ENCODE measurements at places on chromosomes 5 and 9.

GRCh38 chr9:102966999-102967398 is 28.1 kb upstream of the CYLC2 start:
- DNase-seq: no peak

- DNase-seq: no peak
Measured at GRCh38 chr5:78823196-78823595, 161.9 kb downstream of the ARSB start.

DNA sequence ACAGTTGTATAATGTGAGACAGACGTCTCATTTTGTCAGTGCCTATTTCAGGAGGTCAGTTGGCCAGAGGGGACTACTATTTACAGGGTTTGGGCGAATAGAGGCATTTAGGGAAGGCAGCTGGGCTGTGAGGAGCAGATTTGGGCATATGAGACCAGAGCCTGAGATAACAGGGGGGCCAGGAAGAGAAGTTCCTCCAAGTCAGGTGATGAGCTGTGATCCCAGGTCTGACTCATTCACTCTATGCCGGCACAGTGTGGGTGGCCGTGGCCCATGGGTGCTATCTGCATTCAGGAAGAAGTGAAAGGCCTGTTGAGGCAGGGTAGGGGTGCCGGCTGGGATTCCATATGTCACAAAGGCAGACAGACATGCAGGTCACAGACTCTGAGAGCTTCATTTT is 142.8 kb downstream of the PDZD2 start:
- DNase-seq: no peak

DNA sequence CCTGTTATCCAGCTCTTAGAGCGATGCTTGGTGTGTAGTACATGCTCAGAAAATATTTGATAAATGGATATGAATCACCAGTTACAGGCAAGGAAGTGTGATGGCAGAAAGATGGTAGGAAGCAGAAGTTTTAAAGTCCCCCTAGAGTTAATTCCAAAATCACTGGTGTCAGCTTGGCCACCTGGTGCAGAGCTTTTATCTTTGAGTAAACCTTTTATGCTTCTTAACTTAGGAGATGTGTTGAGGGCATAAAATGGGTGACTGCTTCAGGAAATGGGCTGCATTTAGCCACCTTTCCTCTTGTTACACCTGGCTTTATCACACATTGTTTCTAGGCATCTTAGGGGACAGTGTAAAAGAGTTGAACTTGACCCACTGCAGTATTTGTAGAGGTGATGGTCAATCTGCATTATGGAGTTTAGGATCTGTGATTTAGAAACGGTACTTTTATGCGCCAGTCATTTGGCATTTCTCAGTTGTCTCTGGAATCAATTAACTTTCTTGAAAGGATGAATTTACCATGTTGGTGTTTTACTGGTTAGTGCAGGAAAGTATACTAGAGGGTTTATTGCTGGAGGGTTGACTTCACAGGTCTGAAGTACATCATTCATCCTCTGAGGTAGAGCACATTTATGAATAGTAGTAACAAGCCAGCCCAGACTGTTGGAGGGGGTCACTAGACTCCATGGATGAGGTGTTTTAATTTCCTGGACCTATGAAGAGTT is 7.5 kb upstream of the FAM120AOS start:
- no peak for DNase-seq

DNA sequence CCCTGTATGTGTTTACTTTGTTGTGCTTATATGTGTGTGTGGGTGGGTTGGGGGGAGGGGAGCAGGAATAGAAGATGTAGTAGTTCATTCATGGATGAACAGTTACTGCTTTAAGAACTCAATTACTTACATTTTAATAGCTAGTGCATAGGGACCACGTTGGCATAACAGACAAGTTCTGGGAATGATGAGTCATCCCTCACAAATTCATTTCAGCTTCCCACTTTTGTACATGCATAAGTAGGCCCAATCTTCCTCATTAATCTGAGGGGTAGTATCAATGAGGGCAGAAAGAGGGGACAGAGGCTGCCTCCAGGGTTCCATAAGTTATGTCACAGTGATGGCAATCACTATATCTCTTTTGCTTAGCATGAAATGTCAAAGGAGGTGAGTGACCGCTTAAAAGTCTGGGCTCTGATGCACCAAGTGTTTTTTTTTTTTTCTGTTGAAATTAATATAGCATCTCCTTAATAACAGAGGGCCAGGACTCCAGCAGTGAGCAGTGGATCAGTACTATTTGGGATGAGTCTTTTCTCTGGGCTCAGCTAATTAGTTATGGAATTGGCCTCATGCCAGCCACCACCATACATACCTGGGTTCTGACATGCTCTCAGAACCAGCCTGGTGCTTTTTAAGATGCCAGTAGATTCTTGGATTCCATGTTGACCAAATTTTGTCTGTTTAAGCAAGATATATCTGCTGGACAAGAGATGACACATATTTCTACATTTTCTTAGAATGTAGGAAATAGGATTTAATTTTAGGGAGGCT is 37.1 kb downstream of the PRDM6 start:
- no peak for DNase-seq

- no peak for DNase-seq
Measured at GRCh38 chr5:66645039-66645438, 48.8 kb downstream of the MAST4 start.

- no peak for DNase-seq
Measured at GRCh38 chr9:118324706-118325105, 620.5 kb downstream of the TLR4 start.

DNA sequence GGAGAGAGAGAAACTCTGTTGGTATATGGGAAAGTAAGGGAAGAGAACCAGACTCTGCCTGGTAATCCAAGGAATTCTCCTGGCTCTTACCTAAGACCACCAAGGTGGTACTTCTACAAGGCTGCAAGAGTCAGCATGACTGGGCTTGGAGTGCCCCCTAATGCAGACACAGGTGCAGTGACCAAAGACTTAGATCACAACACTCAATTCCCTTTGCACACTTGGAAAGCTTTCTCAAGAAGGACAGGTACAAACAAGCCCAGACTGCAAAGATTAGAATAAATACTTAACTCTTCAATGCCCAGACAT is 25.2 kb downstream of the UGT3A2 start:
- DNase-seq: no peak

DNA sequence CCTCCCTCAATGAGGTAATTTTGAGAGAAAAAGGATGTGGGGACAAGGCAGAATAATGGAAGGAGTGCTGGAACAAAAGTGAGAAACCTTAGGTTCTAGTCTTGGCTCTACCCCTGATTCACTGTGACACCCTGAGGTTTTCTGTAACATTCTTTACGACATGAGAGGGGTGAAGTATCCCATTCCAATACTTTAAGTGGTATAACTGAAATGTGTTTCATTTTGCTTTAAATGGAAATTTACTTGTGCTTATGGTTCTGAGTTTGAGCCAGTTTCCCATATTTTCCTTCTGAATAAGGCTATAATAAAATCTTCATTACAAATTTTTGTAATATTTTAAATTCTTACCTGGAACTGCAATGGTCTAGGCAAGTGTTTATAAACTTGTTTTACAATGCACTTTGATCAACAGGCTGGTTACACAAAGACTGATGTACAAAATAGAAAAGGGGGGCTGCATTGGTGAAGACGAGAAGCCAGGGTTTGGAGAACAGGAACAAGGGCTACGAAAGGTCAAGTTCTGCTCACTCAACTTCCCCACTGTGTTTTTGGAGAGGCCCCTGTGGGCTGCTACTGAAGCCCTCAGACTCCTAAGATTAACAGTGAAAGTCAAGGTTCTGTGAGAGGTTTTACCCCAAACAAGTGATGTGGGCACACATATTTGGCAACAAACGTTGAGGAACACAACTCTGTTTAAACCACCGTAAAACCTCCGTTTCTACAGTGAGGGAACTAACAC is 171.9 kb upstream of the ELL2 start:
- DNase-seq: no peak

GRCh38 chr9:99489060-99489413 is 267.0 kb downstream of the SEC61B start:
- DNase-seq: no peak

GRCh38 chr5:123367739-123368138 is 55.5 kb downstream of the CEP120 start:
- DNase-seq: peak; percentile 21

- no peak for DNase-seq
Measured at GRCh38 chr9:16598316-16598715, 272.2 kb downstream of the BNC2 start.

GRCh38 chr9:94033383-94033782 is 50.9 kb upstream of the PTPDC1 start:
- DNase-seq: no peak

DNA sequence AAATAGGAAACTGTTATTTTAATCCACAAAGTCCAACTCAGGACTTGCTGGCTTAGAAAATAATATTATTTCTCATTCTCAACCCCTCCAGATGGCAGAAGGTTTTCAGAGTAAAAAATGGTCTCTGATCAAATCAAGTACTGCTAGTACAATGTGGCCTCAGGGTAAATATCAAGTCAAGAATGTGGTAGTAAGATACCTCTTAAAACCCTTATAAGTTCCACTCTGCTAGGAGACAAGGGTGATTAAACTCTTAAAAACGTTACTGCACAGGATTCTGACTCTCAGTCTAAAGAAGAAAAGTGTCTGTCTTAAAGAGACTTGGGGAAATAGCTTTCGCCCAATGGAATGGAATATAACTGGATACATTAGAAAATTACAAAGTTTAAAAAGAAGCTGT is 120.8 kb upstream of the PDE4D start:
- no peak for DNase-seq
